ENCODE measurements at places on chromosomes 3 and 15.

DNA sequence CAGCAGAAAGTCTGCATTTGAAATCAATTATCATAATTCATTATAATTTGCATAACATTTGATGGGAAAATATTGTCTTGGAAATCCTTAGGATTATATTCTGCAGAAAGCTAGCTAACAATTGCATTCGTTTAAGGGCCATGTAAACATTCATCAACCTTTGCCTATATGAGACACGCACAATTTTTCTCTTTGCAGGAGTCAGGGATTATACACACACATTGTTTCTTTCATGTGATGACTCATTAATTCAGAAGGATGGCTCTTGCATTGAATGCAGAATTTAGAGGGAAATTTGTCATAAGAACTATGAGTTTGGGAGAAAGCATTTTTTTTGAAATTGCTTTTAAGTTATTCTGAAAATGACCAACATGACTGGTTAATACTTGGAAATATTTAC lies 844.7 kb downstream of the DIPK2A start:
- no peak for DNase-seq

- no peak for DNase-seq
These were observed 1156.5 kb downstream of the ROBO1 start for GRCh38 chr3:78611278-78611677.

- no peak for DNase-seq
These were observed 1.7 kb downstream of the MESP2 start for GRCh38 chr15:89777782-89778380.

DNA sequence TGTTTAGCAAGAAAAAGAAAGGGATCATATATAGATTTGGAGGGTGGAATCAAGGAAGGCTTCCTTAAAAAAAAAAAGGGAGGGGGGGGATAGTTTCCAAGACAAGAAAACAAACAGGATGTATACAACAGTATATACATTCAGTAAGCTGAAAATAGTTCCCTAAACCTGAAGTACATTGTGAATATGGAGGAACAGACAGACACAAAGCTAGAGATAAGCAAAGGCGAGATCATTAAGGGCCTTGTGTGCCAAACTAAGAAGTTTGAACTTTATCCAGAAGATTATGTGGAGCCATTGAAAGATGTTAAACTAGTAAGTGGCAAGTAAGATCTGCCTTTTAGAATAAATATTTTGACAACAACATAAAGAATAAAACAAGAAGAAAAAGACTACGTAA lies 93.3 kb upstream of the IMPG2 start:
- DNase-seq, result no peak

DNA sequence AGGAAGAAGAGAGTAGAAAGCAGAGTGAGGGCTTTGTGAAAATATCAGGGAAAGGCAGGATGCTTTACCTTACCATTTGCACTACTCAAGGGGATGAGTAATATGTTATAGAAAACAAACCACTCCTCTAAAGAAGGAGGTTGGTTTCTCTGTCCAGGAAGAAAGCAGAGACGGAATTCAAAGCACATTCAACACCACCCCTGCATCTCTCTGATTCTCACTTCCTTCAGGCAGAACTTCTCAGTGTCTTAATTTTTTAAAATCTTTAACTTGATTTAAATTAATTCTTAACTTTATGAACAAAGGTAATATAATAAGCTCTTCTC lies 82.4 kb downstream of the NR2F2 start:
- no peak for DNase-seq

- DNase-seq, result peak; percentile 70
These were observed 129.1 kb downstream of the RAP2B start for GRCh38 chr3:153291059-153291685.

GRCh38 chr3:192570821-192571791 lies 156.2 kb downstream of the FGF12 start:
- no peak for DNase-seq

DNA sequence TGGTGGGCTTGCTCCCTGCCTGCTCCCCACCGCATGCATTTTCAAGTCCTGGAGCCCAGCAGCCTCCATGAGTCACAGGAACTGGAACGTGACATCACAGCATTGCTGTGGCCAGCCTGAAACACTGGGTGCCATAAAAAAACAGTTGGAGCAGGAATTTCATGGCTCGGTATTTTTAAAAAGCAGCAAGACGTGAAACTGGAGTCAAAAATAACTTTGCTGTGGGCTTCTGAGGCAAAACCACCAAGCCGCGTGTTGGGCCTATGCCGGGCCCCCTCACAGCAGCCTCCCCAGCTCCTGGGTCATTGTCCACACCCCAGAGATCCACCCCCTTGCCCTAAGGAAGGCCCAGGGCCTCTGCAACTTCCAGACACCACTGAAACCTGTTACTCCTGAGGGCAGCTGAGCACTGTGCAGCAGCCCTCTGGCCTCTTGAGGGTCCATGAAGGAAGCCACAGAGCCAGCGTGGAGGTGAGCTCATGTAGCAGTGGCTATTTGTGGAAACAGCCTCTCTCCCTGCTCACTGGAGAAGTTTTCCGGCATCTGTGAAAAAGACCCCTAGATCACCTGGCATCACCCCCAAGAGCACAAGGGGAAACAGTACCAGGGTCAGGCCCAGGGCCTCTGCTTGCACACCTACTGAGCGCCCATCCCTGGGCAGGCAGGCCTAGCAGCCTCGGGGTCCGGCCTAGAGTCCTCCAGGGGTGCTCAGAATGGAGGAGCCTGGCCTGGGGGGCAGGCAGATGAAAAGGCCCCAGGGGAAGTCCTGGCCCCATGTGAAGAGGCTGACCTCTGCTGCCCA lies 34.0 kb upstream of the DUSP7 start:
- DNase-seq, result no peak

GRCh38 chr3:19016851-19017250 lies 131.5 kb upstream of the KCNH8 start:
- no peak for DNase-seq

- peak; percentile 90 for DNase-seq
These were observed at the start of gene ALG3 for GRCh38 chr3:184248454-184249411. TSS of gene ALG3 (minus strand) at chr3:184248962. CDS start at chr3:184248940, 22 bp downstream.

DNA sequence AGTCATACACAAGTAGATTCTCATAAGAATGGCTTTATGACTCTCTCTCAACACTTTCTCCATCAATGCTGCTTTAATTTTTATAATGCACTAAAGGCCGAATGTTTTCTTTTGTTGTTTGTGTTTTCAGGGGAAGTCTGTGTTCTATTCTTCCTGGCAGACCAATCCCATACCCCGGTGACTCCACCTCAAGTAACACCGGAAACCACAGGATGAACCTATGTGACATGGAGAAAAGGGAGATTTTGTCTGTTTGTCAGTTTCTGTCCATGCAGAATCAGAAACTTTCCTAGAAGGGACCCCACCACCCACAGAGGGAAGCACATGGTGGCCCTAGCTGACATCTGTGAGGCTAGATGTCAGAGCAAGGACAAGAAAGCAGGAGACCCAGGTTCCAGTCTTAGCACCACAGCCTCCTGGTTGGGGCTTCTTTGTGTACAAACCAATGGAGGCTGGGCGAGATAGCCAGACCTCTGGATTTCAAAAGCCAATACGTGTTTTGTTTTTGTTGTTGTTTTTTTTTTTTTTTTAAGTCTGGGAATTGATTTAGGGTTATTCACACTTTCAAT lies 109.0 kb downstream of the OSBPL10 start:
- no peak for DNase-seq

GRCh38 chr3:192892981-192893700 lies 24.5 kb downstream of the MB21D2 start:
- DNase-seq, result no peak

GRCh38 chr3:145357453-145357852 lies 803.5 kb downstream of the PLOD2 start:
- DNase-seq, result no peak

GRCh38 chr15:95644100-95644875 lies 686.2 kb upstream of the NR2F2 start:
- no peak for DNase-seq

- DNase-seq, result no peak
These were observed 165.4 kb downstream of the CFAP20DC start for GRCh38 chr3:58884453-58884852.

DNA sequence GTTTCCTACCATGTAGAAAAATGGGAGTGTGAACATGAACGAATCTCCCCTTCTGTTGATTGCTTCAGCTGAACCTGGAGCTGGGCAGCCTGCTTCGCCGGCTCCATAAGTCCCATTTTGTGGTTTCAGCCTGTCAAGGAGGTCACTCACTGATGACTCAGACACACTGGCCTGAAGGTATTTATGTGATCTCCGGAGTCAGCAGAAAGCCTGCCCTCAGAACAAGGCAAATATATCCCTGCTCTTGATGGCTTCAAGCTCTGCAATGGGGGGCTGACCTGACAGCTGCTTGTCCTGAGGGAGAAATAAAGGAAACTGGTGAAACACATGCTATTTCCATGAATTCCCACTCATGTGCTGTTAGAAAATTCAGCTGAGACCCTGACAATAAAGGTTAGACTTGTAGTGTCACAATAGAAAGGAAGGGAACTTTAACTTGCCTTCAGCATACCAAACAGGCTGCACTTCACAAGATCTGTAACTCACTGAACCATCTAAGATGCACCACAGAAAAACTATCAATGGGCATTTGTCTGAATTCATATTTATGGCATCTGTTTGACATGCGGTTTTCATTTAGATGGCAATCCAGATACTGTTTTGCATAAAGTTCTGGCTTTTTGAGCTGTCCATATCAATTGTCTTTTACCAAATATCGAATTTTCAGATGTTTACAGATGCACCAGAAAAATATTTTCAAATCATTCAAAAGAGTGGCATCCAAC lies 282.0 kb upstream of the VEPH1 start:
- no peak for DNase-seq

DNA sequence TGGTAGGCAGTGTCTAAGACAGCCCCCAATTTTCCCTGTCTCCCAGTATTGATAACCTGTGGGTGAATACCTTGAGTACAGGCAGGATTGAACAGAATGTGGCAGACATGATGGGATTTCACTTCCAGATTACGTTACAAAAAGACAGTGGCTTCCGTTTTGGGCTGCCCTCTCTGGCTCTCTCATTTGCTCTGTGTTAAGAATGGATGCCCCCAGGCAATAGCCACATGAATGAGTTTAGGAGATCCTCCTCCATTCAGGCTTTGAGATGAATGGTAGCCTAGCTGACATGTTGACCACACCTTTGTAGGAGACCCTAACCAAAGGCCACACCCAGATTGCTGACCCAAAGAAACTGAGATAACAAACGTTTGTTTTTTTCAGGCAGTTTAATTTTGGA lies 34.3 kb downstream of the UBXN7 start:
- DNase-seq, result no peak

DNA sequence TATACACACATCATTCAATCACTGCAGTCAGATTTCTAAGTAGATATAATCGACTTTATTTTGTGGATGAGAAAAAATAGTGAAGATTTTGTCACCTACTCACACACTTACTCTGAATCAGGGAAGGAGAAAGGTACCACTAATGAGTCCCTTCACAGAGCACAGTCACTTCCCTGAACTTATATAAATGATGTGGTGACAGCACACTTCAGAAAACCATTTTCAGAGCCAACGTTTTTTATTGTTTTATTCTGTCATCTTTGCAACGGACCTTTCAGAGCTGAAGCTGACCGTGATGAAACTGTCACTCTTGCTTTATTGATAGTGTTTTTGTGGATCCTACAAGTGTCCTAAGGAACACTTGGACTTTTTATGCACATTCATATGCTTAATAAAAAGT lies 956.6 kb downstream of the SQOR start:
- DNase-seq, result no peak

GRCh38 chr3:126291537-126291936 lies 65.7 kb downstream of the KLF15 start:
- DNase-seq, result no peak

DNA sequence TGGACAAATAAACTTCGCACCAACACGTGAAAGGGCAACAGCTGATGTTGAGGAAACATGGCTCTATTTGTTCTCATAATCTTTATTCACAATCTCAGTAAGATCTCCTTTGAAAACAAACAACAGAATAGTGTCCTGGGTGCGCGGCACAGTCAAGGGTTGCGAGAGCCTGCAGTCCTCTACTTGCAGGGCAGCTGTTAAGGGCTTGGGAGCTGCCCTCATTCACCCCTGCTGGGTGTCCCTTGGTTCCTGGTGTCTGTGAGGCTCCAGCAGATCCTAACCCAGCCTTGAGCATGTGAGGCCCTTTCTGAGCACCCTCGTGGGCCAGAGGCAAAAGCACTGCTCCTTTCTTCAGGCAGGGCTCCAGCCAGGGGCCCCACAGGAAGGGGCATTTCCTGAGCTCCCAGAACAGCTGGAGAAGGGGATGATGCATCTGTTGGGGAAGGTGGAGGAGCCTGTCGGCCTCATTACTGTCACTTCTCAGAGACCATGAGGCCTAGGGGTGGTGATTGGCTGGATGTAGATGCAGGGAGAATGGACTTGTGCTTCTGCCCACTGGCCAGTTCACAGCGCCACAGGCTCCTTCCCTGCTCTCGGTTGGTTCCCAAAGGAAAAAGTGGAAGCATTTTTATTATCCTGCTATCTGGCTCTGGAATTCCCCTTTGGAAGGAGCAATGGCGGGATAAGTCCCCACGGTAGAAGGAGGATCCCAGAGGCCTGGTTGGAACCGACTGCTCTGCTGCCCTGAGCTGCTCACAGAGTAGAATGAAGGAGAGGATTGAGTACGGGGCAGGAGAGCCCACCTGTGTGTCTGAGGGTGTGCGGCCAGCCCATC lies 51.9 kb upstream of the KLF13 start:
- DNase-seq, result no peak

DNA sequence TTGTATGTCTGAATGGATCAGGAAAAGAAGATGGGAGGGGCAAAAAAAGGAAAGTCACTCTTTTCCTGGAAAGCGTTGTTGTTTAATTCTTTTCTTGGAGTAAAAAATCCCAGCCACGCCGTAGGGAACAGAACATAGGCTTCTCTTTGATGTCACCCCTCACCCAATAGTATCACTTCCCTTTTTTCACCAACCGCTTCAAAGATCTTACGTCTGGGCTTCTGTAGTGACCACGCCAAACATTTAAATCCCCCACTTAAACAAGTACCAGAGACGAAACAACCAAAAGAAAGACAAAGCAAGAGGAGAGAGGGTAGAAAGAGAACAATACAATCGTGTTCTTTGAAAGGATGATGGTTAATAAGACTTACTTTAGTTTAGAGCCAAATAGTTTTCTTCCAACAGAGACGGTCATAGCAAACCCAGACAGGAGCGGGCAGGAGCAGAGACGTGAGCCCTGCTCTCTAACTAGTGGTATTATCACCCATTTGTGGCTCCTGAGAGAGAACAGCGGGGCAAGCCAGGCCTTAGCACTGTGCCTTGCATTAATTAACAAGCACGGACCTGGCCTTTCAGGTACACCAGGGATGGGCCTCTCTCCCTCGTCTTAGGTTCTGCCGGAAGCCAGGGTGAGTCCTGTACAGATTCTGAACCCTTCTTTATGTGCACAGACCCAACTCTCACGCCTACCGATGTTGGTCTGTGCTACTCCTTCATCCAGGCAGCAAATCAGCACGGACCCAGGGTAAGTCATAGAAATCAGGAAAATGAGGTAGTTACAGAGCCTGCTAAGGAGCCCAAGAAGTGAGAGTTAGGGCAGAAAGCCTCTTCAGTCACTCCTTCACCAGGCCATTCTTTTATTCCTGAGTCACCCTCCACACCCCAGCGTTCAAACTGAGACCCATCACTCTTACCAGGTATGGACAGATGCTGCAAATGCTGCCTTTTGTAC lies 28.2 kb upstream of the BCL6 start:
- peak; percentile 85 for DNase-seq

Measured in NAMALWA (cell line).